Sigmoid colon (tissue), 7 donors: ENCODE measurements at places on chromosomes 5 and 9. TPM values are rescaled to one million over a fixed set of nuclear protein-coding genes. Genes with fewer than 3 reads are reported as not detected.

- DNase-seq, result no peak
Observed at GRCh38 chr9:131187957-131188356, 62.6 kb downstream of the NUP214 start.

DNA sequence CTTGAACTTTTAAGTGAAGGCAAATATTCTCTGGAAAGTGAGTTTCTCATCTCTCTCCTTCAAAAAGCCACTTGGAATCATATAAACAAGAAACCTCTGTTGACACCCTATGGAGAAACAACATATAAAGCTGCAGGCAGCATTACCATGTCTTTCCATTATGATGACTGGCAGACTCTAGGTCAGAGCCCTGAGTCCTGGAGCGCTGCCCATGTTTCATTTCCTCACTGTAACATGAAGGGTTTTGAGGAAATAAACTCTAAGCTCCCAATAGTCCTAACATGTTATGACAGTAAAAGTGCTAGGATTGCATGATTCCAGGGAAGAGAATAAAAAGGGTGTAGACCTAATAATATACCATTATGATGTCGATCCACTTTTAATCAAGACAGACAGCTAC is 220.6 kb downstream of the CTNND2 start:
- no peak for DNase-seq

DNA sequence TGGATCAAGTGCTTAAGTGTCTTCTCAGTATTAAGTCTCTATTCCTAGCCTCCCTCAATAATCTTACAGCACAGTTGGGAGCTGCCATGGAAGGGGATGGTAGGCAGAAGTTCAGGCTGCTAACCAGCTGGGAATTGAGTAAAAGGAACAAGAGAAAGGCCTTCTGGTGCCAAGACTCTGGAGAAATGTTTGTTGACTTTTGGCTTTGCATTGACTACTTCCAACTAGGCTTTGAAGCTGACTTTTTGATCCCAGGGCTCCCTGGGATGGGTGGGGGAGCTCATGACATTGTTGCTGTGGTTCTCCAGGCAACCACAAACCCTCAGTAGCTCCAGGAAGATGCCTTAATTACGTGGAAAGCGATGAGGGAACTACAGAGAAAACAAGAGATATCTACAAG is 85.2 kb upstream of the HTR4 start:
- DNase-seq, result no peak

DNA sequence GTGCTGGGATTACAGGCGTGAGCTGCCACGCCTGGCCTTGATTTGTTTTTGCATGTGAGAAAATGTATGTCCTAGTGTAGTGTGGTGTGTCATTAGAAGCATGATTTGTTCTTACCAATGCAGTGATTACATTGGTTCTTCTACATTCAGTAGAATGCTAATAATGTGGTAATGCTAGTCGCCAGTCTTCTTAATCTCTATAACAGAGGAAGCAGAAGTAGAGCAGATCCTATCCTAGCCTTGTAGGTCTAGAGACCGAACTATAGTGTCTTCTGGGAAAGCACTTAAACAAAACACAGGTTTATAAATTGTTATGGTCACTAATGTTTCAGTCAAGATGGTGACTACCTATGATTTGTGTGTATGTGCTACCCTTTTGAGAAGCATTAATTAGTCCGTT is 197.5 kb upstream of the DMRT1 start:
- no peak for DNase-seq

- no peak for DNase-seq
Observed at GRCh38 chr5:36013182-36013581, 22.0 kb upstream of the UGT3A1 start.

DNA sequence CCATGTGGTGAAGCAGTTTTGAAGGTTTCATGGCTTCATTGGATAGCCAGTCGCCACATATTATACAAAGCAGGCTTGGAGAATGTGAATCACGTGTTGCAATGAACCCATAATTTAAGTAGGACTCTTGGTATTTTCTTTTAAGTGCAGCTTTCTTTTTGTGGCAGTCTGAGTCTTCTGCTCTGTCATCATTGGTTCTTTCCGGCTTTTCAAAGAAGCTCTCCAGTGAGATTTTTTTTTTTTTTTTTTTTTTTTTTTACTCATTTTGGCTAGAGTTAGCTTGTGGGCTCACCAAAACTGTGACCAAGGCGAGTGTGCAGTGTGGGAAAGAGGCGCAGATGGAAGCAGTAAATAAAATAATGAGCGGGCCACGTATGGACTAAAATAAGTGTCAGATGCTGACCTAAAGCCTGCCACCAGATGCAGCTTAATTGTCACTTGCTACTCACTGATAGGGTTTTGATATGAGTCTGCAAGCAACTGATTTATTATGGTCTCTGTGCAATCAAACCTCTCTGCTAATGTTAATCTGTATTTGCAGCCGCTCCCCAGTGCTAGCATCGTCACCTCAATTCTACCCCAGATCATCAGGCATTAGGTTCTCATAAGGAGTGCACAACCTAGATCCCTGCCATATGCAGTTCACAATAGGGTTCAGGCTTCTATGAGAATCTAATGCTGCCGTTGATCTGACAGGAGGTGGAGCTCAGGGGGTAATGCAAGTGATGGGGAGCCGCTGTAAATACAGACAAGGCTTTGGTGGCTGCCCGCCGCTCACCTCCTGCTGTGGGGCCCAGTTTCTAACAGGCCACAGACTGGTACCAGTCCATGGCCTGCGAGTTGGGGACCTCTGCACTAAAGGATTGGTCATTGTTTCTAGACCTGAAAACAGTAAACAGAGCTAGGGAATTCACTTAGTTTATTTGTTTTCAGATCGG is 45.5 kb upstream of the LARP1 start:
- DNase-seq, result peak; percentile 27

DNA sequence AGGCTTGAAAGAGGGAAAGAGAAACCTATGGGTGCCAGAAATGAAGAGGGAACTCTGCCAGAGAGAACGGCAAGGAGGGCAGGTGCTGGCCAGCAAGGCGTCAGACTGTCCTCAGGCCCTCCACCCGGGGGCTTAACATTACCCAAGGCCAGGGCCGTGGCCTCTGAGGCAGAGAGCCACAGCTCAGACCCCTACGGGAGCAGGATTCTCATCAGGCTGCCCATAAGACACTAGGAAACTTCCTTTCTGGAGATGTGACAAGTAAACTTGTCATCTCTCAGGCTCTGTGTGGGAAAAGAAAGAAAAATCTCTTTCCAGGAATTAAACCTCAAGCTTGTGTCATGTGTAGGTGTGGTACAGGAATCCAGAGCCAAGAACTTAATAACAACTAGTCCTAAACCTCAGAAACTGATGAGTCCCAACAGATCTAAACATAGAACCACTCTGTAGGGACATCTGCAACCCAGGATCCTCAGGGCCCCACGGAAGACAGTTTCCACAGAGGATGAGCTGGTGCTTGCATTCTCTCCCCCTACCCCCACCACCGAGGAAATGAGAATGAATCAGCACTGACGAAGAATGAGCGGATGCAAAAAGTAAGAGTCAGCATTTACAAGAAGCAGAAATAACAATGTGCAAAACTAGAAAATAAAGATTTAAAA is 74.3 kb downstream of the DCP2 start:
- no peak for DNase-seq

DNA sequence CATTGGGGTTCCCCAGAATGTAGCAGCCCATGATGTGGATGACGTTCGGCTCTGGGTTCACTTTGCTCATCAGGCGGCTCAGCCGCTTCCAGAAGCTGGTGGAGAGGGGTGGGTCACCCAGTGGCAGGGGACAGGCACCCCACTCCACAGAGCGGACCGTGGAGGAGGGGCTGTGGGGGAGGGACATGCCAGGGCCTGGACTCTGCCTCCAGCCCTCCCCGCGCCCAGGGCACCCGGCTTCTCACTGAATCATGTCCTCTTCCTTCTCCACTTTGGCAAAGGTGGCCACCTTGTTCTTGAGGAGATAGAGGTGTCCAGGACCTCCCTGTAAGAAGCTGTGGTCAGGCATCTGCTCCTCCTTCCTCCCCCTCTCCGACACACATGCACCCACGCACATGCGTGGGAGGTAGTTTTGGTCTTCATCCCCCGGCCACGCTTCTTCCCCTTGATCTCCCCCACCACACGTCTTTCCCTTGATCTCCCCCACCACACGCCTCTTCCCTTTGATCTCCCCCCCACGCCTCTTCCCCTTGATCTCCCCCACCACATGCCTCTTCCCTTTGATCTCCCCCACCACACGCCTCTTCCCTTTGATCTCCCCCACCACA is 8.9 kb upstream of the ENTPD8 start:
- no peak for DNase-seq

- DNase-seq, result no peak
Observed at GRCh38 chr9:31908891-31909480, 475.5 kb upstream of the ACO1 start.

DNA sequence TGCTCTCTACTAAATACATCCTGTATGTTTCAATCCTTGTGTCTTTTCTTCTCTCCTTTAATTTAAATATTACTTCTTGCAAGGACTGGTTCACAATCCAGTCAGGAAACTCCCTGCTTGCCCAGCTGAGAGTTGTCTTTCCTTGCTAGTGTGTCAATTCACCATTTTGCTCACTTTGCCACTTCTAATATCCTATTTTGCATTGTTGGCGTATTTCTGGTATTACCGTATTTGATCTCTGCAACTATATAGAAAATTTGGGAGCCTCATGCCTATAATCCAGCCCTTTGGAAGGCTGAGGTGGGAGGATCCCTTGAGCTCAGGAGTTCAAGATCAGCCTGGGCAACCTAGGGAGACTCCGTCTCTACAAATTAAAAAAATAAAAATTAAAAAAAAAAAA is 90.5 kb upstream of the TTC23L start:
- DNase-seq, result no peak

NOXA1 gene
- 3.3 TPM for total RNA-seq

DNA sequence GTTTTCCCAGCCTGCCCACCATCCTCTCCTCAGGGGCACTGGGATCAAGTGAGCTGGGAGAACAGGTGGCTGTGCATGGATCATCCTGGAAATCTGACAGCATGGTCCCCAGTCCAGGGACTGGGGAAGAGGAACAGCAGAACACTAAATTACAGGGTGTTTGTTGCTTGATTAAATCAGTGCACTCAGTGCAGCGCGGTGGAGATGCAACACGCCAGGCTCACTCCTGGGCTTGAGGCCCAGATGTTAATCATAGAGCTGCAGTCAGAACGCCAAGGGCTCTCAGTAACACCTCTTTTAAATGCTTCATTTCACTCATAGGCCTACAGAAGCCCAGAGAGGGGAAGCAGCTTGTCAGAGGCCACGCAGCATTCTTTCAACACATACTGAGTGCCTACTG is 14.2 kb upstream of the LARP1 start:
- DNase-seq, result peak; percentile 86

NEUROG1 gene
- total RNA-seq, result not detected

GRCh38 chr5:83281658-83282057 is 189.9 kb upstream of the VCAN start:
- DNase-seq, result no peak

CDX1 gene
- total RNA-seq, result not detected

DNA sequence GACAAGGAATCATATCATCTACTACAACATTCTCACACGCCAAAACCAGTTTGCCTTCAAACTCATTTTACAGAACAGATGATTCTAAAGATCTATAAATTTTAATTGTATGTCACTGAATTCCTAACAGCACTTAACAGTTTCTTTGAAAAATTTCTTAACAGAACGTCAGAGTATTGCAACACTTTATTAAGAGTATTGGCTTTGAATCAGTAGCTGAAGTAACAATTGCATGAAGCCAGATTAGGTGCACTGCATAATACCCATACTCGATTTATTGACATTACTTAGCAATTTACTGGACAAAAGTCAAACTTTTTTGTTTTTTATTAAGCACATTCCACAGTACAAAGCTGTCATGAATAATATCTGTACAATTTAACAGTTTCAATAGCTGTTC is 75.8 kb downstream of the SMIM23 start:
- no peak for DNase-seq

DNA sequence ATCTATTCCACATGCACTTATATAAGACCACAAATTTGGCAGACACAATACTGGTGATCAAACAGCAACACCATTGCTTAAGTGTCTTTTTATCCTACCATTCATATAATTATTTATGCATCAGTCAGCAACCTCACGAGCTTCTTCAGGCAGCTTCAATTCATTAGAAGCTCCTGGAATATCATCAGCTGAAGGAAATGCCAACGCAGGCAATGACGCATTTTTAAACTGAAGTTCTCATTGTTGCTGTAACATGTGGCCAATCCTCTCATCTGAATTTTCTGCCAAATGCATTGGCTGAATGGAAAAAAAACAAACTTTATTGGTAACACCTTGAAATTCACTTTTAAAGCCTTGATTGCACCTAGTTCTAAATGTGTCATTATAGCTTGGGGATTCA is 376.4 kb upstream of the RGMB start:
- no peak for DNase-seq

CD14 gene
- 20.8 TPM for total RNA-seq

PCDHGA11 gene
- 6.1 TPM for total RNA-seq

PCDHGA10 gene
- 6.1 TPM for total RNA-seq

- DNase-seq, result peak; percentile 35
Observed at GRCh38 chr9:114008667-114009410, 69.3 kb downstream of the AMBP start.

CRAT gene
- total RNA-seq, result 52.9 TPM

GRCh38 chr5:80255431-80255810 is 427 bp downstream of the SERINC5 start:
- DNase-seq, result peak; percentile 88

CRB2 gene
- 0.14 TPM for total RNA-seq

DNA sequence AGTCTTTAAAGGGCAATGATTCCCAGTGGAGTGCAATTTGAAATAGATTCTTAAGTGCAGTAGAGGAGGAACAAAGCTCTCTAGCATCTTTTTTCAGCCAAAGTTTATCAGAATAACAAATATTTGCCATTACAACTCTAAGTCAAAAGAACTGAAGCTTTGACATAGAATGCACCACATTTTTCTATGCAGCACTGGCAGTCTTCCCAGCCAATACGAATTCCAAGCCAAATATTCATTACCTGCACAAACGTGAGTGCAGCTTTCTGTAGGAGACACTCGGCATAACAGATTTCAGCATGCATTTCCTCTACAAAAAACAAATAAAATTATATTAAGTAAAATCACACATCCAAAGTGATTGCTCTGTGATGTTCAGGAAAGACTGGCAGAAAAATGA is 103.4 kb downstream of the TTC39B start:
- DNase-seq, result no peak

DNA sequence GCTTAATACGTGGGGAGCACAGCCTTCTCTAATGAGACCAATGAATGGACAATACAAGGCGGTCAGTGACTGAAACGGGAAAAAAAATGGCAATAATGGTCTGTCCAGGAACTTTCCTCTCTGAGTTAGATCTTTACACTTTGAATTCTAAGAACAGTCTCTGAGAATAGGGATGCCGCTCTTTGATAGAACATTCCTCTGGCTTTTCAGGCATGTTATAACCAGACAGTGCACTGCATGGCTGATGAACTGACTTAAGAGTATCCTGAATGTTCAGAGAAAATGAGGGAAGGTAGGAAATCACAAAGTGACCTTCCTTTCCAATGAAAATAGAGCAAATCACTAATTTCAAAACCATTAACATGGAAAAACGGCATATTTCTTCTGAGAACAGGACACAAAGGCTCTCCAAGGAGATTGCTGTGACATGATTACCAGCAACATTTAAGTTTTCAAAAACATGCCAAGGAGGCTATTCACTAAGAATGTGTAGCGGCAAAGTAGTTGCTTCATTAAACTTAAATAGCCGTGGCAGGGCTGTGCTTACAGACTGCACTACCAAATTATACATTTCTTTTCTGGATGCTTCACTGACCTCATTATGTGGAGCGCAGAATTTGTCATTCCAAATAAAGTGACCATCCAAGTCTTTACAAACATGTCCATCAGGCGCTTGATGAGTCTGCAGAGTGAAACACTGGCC is 105.9 kb downstream of the MARCHF3 start:
- DNase-seq, result no peak

GRCh38 chr5:128413356-128413755 is 124.7 kb downstream of the FBN2 start:
- no peak for DNase-seq

- DNase-seq, result no peak
Observed at GRCh38 chr5:5276430-5276829, 136.3 kb downstream of the ADAMTS16 start.
